Lung microvascular endothelial cell (primary cell): ENCODE measurements at places on chromosomes 4 and X. TPM values are rescaled to one million over a fixed set of nuclear protein-coding genes. Genes with fewer than 3 reads are reported as not detected.

PAGE2B gene
- total RNA-seq = not detected in 2 replicates

AMTN gene
- not detected in 2 replicates for total RNA-seq

ASB5 gene
- not detected in 2 replicates for total RNA-seq

STK32B gene
- total RNA-seq = 13.1 and 17.9 TPM in 2 replicates

FAM53A gene
- 1.1 and 1.4 TPM in 2 replicates for total RNA-seq

F9 gene
- not detected in 2 replicates for total RNA-seq

CT45A5 gene
- not detected in 2 replicates for total RNA-seq

FOXP3 gene
- not detected in 2 replicates for total RNA-seq

IL1RAPL1 gene
- 0.22 TPM in 1 of 2 replicates, not detected in the other for total RNA-seq

IGFBP7 gene
- 724 and 1,907 TPM in 2 replicates for total RNA-seq

LYAR gene
- total RNA-seq = 7.6 and 9.9 TPM in 2 replicates

TEX11 gene
- not detected in 2 replicates for total RNA-seq

PNMA6F gene
- not detected in 2 replicates for total RNA-seq

HMX1 gene
- total RNA-seq = not detected in 2 replicates

KLB gene
- under 0.01 and 0.20 TPM in 2 replicates for total RNA-seq

PDZD4 gene
- 0.22 and 0.60 TPM in 2 replicates for total RNA-seq

GSX2 gene
- not detected in 2 replicates for total RNA-seq
